ENCODE measurements at places on chromosomes 11 and 22.

- H3K27ac ChIP-seq: no peak overlapping the region
- H3K4me1 ChIP-seq: peaks cover 19% of the 10 kb centered on the region
- H3K36me3 ChIP-seq: peaks cover 7% of the 10 kb centered on the region
Measured at GRCh38 chr11:126337126-126337473, 18.4 kb upstream of the ST3GAL4 start.

DNA sequence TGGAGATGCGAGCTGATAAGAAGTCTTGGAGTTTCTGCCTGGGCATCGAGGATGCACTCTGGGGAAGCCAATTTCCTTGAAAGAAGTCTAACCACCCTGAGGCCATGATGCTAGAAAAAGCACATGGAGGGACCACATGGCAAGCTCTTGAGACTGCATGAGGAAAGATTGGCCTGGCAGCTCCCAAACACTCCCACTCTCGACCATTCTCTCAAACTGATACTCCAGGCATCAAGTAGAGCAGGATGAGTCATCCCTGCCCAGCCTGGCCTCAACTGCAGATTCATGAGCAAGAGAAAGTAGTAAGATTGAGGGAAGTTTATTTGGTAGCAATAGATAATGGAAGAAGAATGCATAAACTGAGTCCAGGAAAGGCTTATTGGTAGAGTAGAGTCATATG is 194.3 kb downstream of the KIF18A start:
- no peak overlapping the region for H3K4me3 ChIP-seq
- H3K36me3 ChIP-seq: no peaks in the 10 kb centered on the region
- no peaks in the 10 kb centered on the region for H3K4me1 ChIP-seq
- no peak for DNase-seq
- no peaks in the 10 kb centered on the region for H3K27me3 ChIP-seq

DNA sequence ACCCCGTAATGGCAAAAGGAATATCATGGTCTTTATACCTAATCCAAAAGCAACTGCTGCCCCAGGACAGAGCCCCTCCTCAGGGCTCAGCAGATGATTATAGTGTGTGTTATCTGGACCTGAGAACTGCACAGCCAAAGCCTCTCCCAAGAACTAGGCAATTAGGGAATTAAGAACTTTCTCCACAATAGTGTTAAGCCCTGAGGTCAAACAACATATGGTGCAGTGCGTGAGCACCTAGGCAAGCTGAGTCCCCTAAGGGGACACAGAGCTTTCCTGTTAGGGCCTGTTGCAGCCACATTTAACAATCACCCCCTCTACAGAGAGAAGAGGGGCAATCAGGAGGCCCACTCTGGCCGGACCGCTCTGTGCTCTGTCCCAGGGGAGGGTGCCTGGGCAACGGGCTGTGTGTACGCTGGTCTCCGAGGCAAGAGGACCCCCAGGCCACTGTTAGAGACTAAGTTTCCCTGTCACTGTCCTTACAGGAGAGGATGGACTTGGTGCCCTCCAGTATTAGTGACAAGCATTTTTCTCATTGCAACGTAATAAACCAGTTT is 1.4 kb upstream of the KCNJ5 start:
- no peak overlapping the region for H3K27ac ChIP-seq
- peaks cover 41% of the 10 kb centered on the region for H3K27me3 ChIP-seq
- H3K4me3 ChIP-seq: no peak overlapping the region
- peaks cover 36% of the 10 kb centered on the region for H3K4me1 ChIP-seq
- no peaks in the 10 kb centered on the region for H3K36me3 ChIP-seq
- no peak for DNase-seq

GRCh38 chr11:134014511-134014910 is 54.4 kb upstream of the JAM3 start:
- no peaks in the 10 kb centered on the region for H3K36me3 ChIP-seq
- H3K4me1 ChIP-seq: no peaks in the 10 kb centered on the region
- H3K27ac ChIP-seq: peak overlapping the region; percentile 62
- DNase-seq: peak; percentile 60
- H3K4me3 ChIP-seq: no peak overlapping the region

DNA sequence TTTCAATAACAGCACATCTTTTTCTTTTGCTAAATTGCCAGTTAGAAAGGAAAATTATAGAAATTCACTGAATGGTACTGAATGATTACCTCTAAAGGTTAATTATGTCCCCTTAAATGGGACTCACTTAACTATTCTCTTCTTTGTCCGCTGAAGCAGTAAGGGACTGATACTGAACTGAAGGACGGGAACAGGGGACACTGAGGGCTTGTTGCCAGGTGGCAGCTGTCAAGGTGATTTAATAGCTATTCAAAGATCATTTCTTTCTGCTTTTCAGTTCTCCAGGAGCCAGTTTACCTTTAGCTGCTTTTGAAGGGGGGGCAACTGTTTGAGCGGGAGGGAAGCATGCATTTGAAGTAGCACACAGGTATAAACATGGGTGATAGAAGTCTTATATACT is 325.4 kb upstream of the CCDC90B start:
- no peak overlapping the region for H3K4me3 ChIP-seq
- DNase-seq: peak; percentile 12
- no peaks in the 10 kb centered on the region for H3K36me3 ChIP-seq
- no peak overlapping the region for H3K27ac ChIP-seq
- H3K4me1 ChIP-seq: no peaks in the 10 kb centered on the region
- no peaks in the 10 kb centered on the region for H3K27me3 ChIP-seq

DNA sequence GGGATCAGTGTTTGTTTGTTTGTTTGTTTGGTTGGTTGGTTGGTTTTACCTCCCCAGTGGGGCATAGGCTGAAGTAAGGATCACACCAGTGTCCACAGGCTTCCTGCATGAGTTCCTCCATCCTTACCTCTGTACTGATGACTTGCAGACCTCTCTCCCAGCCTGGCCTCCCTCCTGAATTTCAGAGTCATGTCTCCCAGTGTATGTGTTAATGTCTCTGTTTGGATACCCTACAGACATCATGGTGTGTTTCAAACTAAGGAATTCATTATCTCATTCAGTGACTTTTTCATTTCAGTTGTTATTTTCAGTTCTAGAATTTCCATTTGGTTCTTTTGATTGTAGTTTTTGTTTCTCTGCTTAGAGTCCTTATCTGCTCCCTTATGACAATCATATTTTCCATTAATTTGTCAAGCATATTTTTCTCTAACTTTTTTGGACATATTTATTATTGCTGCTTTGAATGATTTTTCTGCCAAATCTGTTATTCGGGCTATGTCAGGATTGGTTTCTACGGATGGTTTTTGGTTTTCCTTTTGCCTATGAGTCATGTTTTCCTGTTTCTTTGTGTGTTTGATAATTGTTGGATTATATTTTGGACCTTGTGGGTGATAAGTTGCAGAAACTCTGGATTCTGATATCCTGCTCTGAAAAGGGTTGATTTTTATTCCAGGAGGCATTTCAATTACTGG is 23.6 kb downstream of the MYEOV start:
- H3K27me3 ChIP-seq: no peaks in the 10 kb centered on the region
- no peaks in the 10 kb centered on the region for H3K36me3 ChIP-seq
- no peaks in the 10 kb centered on the region for H3K4me1 ChIP-seq

DNA sequence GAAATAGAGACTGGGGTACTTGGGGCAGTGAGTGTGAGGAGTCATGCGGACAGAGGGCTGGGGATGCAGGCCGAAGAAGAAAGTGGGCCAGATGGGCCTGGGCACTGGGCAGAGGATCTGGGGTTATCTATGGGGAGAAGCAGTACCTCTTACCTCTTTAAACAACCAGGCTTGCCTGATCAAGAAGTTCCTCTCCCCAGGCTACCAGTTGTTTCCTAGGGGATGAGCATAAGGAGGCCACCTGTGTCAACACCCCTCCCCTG is 98.4 kb upstream of the PITPNB start:
- H3K27me3 ChIP-seq: no peaks in the 10 kb centered on the region
- peaks cover 3% of the 10 kb centered on the region for H3K4me1 ChIP-seq
- H3K4me3 ChIP-seq: no peak overlapping the region
- H3K36me3 ChIP-seq: peaks cover 22% of the 10 kb centered on the region
- H3K27ac ChIP-seq: no peak overlapping the region
- no peak for DNase-seq

DNA sequence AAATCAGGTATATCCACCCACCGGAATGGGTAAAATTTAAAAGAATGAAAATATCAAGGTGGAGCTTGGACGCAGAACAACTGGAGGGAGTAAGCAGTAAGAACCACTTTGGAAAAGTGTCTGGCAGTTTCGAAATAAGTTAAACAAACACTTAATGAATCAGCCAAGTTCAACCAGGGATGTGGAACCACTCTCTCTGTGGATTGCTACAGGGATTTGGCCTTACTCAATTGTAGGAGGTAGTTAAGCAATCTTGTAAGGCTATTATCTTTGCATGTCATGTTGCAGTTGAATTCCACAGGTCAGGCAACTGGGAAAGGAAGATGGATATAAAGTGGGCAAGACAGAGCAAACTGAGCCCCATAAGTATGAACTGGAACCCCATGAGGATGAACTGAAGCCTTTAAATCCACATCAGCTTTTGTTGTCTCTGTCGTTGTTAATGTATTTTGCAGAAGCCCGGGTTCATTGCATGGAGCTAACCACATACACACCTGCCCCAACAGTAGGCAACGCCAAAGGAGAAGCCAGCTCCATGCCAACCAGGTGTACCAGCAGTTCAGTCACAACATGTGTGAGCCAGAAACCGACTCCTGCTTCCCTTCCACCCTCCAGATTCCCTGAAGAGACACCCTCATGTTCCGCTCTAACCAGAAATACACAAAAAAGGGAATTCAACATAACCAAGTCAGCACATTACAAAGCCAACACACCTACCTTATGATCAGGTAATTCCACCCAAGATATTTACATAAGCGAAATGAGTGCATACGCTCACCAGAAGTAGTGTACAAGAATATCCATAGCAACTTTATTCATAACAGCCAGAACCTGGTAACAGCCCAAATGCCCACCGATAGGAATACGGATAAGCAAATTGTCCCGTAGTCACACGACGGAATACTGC is 8.0 kb upstream of the SLC43A3 start:
- DNase-seq: no peak
- no peaks in the 10 kb centered on the region for H3K27me3 ChIP-seq
- H3K4me1 ChIP-seq: peaks cover 17% of the 10 kb centered on the region
- peak overlapping the region; percentile 45 for H3K27ac ChIP-seq
- no peak overlapping the region for H3K4me3 ChIP-seq

DNA sequence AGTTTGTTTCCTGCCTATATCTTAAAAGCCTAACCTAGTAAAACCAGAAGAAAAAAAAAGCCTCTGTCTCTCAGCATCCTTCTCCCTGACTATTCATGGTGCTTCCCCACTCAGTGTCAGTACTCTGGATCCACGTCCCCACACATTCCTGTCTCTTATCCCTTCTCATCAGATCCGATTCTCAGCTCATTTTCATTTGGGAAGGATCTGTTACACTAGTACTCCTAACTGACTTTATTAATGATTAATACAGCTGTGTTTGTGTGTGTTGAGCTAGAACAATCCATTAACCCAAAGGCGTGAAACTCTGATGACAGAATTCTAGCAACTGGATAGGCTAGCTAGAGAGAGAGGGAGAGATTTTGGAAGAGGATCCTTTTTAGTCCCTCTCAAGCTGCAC is 1.5 kb downstream of the PRRG4 start:
- peaks cover 24% of the 10 kb centered on the region for H3K4me1 ChIP-seq
- H3K27ac ChIP-seq: no peak overlapping the region
- H3K36me3 ChIP-seq: no peaks in the 10 kb centered on the region
- DNase-seq: no peak

DNA sequence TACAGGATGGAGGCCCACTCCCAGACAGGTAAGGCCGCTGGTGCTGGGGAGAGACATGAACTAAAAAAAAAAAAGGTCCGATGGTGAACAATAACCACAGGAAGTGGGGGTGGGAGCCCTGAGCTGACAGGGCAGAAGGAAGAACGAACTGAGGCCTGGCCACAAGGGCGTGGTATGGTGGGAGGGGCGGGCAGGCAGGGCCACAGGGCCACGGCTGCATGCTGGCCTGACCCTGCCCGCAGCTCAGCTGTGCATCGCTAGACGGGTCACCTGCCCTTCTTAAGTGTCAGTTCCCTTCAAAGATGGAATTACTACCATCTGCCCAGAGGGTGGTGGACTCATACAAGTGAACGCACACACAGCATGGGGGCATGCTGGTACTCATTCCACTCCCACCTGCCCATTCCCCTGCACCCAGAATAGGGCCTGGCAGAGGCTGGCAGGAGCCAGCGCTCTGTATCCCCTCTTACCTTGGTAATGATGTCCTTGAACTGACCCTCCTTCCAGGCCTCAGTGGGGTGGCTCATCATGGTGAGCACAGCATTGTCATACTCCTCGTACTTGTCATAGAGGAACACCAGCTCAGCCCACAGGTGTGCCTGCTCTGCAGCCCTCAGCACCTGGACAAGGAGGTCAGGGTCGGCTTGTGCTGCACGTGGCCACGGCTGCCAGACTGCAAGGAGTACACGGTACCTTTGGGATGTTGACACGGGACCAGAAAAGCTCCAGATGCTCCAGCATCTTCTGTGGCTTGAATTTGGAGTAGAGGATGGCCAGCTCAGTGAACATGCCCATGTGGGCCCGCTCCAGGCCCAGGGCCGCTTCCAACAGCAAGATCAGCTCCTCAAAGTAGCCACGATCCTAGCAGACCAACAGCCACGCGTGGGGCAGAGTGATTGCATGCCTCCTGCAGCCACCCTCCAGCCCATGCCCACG is 17.5 kb upstream of the SLC25A1 start:
- H3K27ac ChIP-seq: no peak overlapping the region
- no peak overlapping the region for H3K4me3 ChIP-seq
- no peaks in the 10 kb centered on the region for H3K4me1 ChIP-seq
- no peaks in the 10 kb centered on the region for H3K36me3 ChIP-seq
- DNase-seq: no peak

DNA sequence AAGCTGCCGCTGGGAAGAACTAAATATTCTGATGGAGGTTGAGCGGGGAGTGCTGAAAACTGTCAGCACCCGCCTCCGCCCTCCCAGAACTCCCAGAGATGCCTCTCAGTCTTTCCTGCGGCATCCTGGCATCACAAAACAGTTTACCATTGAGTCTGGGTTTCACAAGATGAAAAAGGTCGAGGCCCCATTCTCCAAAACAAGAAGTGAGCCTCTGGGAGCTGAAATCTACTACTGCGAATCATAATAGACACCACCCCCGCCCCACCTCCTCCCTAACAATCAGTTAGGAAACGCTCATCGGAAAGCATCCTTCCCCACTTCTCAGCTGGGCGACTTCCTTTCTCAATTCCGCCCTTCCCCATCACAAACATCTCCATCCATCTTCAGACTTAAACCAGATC is 1.0 kb downstream of the SUN2 start:
- H3K27me3 ChIP-seq: no peaks in the 10 kb centered on the region
- H3K27ac ChIP-seq: peak overlapping the region; percentile 98
- H3K36me3 ChIP-seq: peaks cover 32% of the 10 kb centered on the region
- H3K4me3 ChIP-seq: peak overlapping the region; percentile 48

- no peak overlapping the region for H3K27ac ChIP-seq
- no peak overlapping the region for H3K4me3 ChIP-seq
- H3K4me1 ChIP-seq: peaks cover 23% of the 10 kb centered on the region
- DNase-seq: no peak
Measured at GRCh38 chr22:28331695-28332094, 347.9 kb downstream of the TTC28 start.

- no peaks in the 10 kb centered on the region for H3K36me3 ChIP-seq
- DNase-seq: no peak
- no peaks in the 10 kb centered on the region for H3K27me3 ChIP-seq
Measured at GRCh38 chr11:26121466-26121865, 210.5 kb upstream of the ANO3 start.

- no peak for DNase-seq
- no peaks in the 10 kb centered on the region for H3K36me3 ChIP-seq
- no peaks in the 10 kb centered on the region for H3K4me1 ChIP-seq
- no peak overlapping the region for H3K4me3 ChIP-seq
- no peaks in the 10 kb centered on the region for H3K27me3 ChIP-seq
Measured at GRCh38 chr11:17171343-17171742, 36.4 kb downstream of the PIK3C2A start.

Data from stomach (tissue), 19 donors.